Mesothelial cell of epicardium (in vitro differentiated cells): ENCODE measurements at places on chromosomes 2 and 18.

DNA sequence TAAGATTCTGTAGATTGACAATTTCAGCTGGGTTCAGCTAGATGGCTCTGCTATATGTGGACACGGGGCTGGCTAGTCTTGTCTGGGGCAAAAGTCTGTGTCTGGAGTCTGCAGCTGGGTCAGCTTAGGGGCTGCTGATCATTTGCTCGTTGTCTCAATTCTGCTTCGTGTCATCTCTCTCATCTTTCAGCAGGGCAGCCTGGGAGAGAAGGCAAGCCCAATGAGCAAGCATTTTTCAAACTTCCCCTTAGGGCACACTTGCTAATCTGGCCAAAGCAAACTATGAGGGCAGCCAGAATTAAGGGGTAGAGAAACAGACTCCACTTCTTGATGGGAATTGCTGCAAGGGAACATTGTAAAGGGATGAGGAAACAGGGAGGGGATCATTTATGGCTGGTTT, 462.6 kb downstream of the SLC4A3 start:
- DNase-seq = no peak

- no peak for DNase-seq
Measured at GRCh38 chr2:112579241-112579640, 5.2 kb upstream of the CHCHD5 start.

- no peak for DNase-seq
Measured at GRCh38 chr18:23155537-23155936, 20.3 kb downstream of the CABLES1 start.

GRCh38 chr2:120298173-120298835, 45.7 kb downstream of the RALB start:
- DNase-seq = no peak

DNA sequence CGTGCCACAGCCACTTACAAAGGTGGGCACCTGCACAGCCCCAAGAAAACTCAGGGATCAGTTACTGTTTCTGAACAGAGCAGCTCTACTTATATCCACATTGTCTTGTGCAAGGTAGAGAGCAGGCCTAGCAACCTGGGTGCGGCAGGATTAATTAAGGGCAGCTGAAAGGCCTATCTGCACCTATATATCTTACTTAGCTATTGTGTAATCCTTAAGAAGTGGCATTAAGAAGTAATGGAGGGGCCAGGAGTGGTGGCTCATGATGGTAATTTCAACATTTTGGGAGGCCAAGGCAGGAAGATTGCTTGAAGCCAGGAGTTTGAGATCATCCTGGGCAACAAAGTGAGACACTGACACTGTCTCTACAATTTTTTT, 12.8 kb upstream of the ARL5A start:
- no peak for DNase-seq

DNA sequence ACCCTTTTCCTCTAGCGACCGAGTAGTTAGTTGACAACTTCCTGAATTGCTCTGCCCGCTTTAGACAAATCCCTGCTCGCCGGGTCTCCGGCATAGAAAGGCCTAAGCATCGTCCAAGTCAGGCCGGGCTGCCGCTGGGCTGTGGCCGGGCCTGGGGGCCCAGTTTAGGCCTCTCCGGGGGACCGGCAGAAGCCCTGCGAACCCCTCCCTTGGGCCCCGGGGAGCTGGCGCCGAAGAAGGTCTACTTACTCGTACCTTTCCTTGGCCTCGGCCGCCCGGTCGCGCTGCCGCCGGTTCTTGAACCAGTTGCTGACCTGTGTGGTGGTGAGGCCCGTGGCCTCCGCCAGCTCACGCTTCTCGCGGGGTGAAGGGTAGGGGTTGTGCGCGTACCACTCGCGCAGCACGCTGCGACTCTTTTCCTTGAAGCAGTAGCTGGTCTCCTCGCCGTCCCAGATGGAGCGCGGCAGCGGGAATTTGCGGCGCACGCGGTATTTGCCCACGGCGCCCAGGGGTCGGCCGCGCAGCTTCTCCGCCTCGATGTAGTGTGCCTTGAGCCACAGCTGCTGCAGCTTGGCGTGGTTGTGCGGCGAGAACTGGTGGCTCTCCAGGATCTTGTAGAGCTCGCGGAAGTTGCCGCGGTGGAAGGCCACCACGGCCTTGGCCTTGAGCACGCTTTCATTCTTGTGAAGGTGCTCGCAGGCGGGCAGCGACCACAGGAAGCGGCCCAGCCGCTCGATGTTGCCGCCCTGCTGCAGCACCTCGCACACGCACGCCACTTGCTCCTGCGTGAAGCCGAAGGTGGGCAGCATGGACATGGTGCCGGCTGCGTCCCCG, 739 bp downstream of the SIX2 start:
- no peak for DNase-seq

DNA sequence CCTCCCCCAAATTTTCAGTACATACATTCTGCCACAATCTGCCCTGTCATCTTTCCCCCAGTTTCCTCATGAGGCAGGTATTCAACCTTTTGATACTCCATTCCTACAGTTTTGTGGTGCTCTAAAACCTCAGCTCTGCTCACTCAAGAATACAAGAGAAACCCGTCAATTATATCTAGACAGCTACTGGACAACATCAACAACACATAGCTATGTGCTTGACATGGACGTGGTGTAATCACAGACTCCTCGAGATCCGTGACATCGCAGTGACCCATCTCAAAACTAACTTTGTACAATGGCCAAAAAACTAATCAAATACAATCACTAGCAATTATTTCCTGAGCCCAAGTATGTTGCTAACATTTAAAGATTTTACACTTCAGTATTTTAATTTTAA, 23.6 kb downstream of the WDSUB1 start:
- no peak for DNase-seq

GRCh38 chr2:134943540-134943939, 24.9 kb downstream of the CCNT2 start:
- DNase-seq = no peak

GRCh38 chr2:168480825-168481585, 24.9 kb downstream of the CERS6 start:
- no peak for DNase-seq

DNA sequence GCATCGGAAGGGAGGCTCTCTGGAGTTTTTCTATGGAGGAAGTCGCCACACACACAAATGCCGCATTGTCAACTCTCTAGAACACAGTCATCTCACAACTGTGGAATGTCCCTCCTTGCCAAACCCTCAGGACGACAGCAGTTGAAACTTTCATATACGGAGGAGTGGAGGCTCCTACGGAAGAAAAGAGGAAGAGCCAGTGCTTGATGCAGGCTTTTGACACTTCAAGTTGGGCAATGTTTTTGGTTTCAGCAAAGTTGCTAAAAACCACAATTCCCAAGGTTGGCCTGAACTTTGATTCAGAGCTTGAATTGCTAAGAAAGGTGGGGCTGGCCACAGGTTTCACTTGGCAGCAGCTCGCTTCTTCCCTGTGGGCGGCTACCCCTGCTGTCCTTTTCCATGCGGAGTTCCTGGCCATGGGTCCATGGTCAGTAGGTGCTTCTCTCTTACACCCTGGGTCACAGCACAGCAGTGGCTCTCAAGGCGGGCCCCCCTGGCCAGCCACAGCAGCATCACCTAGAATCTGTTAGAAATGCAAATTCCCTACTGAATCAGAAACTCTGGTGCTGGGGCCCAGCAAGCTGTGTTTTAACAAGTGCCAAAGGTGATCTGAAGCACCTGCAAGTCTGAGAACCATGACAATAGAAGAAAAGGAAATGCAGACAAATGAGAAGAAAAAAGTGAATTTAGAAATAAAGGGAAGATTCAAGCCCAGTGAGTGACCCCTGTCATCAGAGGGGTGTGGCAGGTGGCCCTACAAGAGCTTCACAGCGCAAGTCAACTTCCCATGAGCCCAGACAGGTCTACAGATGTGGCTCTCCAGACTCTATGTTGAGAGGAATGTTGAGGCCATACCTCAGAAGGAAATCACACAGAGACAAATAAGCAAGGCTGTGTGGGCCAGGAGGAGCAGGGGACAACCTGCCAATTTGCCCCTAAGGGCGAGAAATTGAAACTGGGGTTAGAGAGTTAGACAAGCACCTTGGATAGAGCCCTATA, 856.4 kb downstream of the RNF144A start:
- DNase-seq = no peak

DNA sequence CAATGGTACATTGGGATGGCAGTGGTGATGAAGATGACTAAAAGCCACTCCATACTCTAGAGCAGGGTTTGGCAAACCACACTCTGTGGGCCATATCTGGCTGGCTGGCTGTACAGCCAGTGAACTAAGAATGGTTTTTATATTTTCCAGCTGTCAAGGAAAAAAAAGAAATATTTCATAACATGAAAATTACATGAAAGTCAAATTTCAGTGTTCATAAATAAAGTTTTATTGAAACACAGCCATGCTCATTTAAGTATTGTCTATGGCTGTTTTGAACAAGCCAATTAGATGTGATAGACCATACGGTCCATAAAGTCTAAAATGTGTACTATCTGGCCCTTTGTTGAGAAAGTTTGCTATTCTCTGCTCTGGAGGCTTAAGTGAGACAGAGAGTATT, 1.5 kb downstream of the TTC21B start:
- DNase-seq = no peak

- DNase-seq = no peak
Measured at GRCh38 chr2:1458432-1458831, 45.2 kb downstream of the TPO start.

DNA sequence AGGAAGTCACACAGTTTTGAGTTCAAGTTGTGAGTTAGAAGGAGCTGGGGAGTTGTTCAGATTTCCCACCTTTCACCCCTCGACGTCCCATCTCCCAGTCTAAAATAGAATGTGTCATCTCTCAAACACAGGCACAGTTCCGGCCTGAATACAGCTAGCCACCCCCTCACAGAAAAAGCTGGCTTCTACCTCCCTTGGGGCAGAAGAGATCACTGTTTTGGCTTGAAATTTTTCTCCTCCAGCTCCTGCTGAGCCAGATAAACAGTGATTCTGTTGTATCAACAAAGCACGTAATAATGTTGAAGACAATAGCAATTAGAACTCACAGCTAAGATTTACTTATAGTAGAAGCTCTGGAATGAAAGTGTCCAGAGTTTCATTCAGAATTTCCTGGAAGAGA, 74.7 kb downstream of the KIAA2012 start:
- DNase-seq = no peak

GRCh38 chr2:80326214-80326613, 21.7 kb upstream of the LRRTM1 start:
- DNase-seq = no peak

DNA sequence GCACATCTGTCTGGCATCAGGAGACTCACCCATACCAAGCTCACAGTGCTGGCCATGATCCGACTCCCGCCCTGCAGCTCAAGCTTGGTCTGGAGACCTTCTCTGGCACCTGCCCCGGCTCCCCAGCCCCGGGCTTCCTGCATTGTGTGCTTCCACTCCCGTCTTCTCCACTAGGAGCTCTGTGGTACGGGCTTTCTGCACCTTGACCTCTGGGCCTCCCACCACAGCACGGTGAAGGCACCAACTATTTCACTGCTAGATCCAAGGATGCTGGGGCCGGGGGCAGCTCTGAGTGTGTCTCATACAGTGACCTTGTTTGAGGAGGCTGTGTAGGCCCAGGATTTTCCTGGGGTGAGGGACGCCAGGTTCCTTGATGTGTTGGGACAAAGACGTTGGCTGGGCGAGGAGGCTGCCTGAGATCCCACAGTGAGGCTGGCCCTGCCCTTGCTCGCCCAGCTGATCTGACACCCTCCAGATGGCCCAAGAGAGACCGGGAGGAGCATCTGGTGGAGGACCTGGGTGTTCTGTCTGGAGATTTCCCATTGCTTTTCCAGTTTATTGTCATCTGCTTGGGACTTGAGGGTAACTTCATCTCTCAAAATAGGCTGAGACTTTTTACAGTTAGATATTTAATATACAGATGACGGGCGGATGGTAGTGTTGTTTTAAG, 64.0 kb downstream of the HPCAL1 start:
- no peak for DNase-seq

- DNase-seq = no peak
Measured at GRCh38 chr2:230661072-230661957, 51.3 kb upstream of the CAB39 start.

DNA sequence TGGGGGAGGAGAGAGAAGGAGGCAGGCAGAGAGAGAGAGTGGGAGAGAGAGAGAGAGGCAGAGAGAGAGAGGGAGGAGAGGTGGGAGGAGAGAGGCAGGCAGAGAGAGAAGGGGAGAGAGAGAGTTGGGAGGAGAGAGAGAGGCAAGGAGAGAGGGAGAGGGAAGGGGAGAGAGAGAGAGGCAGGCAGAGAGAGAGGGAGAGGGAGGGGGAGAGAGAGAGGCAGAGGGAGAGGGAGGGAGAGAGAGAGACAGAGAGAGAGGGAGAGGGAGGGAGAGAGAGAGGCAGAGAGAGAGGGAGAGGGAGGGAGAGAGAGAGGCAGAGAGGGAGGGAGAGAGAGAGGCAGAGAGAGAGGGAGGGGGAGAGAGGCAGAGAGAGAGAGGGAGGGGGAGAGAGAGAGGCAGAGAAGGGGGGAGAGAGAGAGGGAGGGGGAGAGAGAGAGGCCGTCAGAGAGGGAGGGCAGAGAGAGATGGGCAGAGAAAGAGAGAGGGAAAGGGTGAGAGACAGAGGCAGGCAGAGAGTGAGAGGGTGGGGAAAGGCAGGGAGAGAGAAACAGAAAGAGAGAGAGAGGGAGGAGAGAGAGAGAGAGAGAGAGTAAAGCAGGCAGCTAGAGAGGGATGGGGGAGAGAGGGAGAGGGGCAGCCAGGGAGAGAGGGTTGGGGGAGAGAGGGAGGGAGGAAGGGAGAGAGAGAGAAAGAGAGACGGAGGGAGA, 122.2 kb upstream of the PXDN start:
- no peak for DNase-seq

- no peak for DNase-seq
Measured at GRCh38 chr18:34494359-34494696, 215.8 kb upstream of the DTNA start.

- DNase-seq = no peak
Measured at GRCh38 chr2:41718705-41719104, 329.1 kb upstream of the PKDCC start.

DNA sequence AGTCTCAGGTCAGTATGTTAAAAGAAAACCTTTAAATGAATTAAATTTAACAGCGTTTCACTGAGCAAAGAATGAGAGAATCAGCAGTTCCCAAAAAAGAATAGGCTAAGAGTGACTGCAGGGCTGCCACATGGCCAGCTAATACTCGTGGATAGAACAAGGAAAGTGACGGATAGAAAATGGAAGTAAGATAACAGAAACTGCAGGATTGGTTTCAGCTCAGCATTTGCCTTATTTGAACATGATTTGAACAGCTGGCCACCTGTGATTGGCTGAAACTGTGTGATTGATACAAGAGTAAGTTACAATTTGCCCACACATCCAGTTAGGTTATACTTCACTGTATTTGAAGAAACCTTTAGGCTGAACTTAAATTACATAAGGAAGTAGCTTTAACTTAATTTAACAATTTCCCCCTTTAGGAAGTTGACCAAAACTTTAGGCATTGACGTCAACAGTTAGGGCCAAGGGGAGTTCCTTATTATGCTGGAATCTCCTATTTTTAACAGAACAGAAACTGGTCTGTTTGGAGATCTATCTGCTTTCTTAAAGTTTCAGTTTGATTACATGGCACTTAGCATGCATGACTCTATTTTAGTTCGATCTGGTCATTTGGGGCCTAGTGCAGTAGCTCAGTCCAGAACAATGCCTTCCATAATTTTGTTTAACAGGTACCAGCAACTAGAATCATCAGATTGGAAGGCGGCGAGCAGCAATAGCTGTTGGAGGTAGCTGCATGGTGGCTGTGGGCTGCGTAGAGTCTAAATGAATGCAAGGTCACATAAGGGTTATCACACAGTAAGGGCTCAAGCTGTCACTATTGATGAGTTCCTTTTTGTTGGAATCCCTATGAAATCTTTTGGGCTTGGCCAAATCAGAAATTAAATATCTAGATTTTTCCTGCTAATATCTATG, 143.4 kb downstream of the TRIM43 start:
- no peak for DNase-seq

GRCh38 chr18:74661691-74662090, 64.0 kb downstream of the ZNF407 start:
- DNase-seq = no peak

GRCh38 chr2:238704471-238705225, 143.2 kb upstream of the TWIST2 start:
- DNase-seq = no peak
